ENCODE measurements at places on chromosomes 7 and 10.

DNA sequence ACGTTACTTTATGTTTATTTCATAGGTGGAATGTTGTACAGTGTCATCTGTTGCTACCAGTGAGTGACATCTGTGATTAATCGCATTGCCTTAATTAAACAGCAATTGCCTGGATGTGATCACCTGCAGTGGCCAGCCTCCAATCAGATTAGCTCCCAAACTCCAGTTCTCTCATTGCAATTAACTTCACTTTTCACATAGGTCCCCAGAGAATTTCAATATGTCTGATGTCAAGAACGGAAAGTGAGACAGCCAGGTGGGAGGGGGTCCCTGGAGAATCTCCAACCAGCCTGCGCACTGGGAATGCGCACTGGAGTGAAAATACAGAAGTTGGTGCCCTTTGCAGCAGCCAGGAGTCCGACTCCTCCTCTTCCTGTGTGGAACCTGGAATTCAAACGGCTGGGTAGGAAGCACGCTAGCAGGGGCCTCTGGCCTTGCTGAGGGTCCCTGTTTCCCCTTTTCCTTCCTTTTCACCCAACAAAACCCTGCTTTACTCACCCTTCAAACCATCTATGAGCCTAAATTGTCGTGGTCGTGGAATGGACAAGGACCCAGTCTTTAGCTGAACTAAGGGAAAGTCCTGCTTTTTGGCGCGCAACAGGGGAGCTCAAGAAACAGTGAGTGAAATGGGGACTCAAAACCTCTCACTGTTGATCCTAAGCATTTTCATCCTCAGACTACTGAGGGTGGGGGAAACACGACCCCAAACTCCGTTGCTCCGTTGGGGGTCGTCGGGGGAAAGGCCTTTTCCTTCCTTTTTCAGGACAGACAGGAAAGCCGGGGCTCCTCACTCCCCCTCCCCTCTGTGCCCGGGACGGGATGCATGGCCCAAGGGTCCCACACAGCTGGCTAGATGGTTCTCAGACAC, 1355.5 kb upstream of the LRRTM3 start:
- DNase-seq: no peak

- no peak for DNase-seq
Observed at GRCh38 chr7:111801277-111801676, 239.0 kb upstream of the IMMP2L start.

DNA sequence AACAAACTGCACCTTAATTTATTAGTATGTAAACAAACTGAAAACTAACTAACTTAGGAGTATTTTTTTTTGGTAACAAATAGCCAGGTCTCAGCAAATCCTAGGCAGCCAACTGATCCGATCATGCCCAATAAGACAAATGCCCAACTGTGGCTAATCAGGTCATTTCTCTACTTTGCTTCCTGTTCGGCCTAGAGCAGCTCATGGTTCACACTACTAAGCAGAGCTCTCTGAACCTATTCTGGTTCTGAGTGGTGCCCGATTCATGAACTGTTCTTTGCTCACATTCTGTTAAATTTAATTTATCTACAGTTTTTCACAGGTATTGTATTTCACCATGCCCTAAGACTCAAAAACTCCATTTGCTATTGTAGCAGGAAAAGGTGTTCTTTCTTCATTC, 55.1 kb downstream of the CCDC3 start:
- DNase-seq: no peak

GRCh38 chr7:41476460-41476803, 226.5 kb downstream of the INHBA start:
- no peak for DNase-seq

GRCh38 chr10:79295563-79295962, 51.7 kb upstream of the PPIF start:
- no peak for DNase-seq

- DNase-seq: no peak
Observed at GRCh38 chr10:132418527-132419416, 21.8 kb downstream of the PWWP2B start.

- no peak for DNase-seq
Observed at GRCh38 chr10:52738951-52739350, 33.6 kb downstream of the MBL2 start.

- no peak for DNase-seq
Observed at GRCh38 chr10:104119996-104120395, 2.0 kb upstream of the SFR1 start.

DNA sequence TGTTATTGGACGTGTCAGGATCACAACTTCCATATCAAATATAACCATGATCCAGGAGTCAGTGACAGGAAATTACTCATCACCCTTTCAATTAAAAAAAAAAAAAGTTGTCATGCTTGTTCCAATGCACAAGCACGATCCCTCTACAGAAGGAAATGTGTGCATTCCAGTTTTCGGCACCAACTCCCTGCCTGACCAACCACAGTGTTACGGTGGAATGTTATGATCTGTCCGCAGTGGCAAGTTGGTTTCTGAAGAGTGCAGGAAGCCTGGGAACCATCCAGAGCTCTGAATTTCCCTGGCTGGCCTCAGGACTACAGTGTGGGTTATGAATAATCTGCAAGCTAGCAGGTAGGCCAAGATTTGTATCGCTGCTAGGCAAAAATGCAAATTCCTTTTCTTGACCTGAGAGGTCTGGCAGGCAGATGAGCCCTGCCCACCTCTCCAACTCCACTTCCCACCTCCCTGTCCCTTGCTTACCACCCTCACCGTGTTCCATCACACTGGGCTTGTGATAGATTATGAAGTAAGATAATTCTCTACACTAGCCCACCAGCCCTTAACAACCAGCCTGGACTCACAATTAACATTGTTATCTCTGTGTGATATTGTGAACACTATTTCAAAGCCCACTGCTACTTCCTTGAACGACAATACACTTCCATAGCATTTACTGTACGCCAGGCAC, 20.4 kb downstream of the FRMPD2 start:
- peak; percentile 2 for DNase-seq

DNA sequence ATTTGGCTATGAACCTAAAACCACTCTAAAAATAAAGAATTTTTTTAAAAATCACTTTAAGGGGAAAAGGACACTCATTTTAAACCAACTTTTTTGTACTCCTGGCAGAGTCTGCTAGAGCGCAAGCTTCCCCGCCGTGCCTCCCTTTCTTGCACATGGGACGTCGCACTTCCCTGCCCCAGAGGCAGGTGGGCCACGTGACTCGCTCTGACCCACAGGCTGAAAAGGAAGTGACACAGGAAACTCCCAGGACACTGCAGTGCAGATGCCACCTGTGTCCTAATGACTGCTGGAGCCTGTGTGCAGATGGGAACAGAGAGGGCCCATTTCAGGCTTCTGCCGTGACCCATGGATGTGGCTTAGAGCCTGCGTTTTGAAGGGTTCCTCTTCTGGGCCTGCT, 142.1 kb upstream of the LANCL2 start:
- DNase-seq: no peak
